ENCODE measurements at places on chromosomes 13 and 19.
A peak's percentile ranks its signal among the peaks of the same experiment; 100 is the strongest.

- DNase-seq = peak; percentile 49
These were observed 68.6 kb downstream of the NDFIP2 start for GRCh38 chr13:79549355-79550106.

- DNase-seq = no peak
These were observed 165.9 kb downstream of the NDFIP2 start for GRCh38 chr13:79646880-79647279.

- no peak for DNase-seq
These were observed 527 bp upstream of the EMC10 start for GRCh38 chr19:50475736-50476223.

DNA sequence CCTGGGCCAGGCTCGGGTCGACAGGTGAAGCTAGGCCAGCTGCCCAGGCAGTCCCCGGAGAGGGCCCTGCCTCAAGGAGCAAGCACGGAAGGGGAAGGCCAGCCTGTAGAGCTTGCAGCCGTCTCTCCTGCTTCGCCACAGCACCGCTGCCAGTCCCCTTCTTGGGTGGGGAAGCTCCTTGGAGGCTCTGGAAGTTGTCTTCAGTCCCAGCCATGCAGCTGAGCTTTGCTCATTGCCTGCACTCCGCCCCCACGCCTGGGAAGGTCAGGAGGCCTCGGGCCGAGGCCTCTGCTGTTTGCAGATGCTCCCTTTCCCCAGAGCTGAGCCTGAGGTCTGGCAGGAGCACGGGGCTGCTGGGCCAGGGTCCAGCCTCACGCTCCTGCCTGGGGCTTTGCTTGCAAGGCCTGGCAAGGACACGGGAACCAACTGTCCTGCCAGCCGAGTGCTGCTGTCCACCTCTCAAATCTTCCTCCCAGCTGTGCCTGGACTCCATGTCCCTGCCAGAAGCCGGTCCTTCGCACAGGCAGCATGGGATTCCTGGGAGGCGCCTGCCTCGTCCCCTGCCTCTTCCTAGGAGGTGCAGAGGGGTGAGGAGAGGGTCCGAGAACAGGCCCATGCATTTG lies 13.3 kb downstream of the PLEKHF1 start:
- DNase-seq = no peak

DNA sequence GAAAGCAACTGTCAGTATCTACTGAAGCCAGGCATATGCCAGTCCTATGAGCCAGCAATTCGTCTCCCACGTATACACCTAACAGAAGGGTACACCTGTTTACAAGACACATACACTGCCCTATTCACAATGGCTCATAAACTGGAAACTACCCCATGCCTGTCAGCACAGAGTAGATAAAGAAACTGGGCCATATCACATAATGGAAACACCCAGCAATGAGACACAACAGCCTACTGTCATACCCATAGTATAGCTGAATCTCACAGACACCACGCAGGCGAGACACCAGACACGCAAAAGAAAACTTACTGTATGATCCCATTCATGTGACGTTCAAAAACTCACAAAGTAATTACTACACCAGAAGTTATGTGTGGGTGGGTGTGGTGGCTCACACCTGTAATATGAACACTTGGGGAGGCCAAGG lies 15.7 kb downstream of the NOSIP start:
- DNase-seq = no peak

GRCh38 chr19:17553256-17553655 lies 2.2 kb upstream of the COLGALT1 start:
- peak; percentile 84 for DNase-seq

- DNase-seq = peak; percentile 1
These were observed 394.2 kb downstream of the FGF9 start for GRCh38 chr13:22064854-22065620.

DNA sequence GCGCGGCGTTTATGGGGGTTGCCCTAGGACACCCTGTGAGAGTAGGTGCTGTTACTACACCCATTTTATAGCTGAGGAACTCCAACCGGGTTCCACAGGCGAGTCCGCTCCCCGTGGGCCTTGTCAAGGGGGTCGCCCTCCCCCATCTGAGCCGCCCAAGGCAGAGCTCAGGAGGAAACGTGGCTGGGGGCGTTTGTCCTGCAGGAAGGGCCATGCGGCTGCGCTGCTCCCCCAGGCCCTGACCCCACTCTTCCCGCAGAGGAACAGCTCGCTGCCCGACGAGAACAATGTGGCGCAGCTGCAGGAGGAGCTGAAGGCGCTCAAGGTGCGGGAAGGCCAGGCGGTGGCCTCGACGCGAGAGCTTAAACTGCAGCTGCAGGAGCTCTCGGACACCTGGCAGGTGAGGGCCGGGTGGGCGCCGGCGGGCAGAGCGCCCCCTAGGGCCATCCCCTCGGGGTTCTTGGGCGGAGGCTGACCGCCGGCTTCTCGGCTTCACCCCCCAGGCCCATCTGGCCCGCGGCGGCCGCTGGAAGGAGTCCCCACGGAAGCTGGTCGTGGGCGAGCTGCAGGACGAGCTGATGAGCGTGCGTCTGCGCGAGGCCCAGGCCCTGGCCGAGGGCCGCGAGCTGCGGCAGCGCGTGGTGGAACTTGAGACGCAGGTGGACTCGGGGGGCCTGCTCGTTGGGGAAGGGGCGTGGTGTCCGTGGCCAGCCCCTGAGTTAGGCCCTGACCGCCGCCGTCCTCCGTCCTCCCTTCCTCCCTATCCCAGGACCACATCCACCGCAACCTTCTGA lies 12.4 kb downstream of the PRR36 start:
- DNase-seq = no peak

- DNase-seq = no peak
These were observed 10.7 kb upstream of the FEM1A start for GRCh38 chr19:4780860-4781259.

DNA sequence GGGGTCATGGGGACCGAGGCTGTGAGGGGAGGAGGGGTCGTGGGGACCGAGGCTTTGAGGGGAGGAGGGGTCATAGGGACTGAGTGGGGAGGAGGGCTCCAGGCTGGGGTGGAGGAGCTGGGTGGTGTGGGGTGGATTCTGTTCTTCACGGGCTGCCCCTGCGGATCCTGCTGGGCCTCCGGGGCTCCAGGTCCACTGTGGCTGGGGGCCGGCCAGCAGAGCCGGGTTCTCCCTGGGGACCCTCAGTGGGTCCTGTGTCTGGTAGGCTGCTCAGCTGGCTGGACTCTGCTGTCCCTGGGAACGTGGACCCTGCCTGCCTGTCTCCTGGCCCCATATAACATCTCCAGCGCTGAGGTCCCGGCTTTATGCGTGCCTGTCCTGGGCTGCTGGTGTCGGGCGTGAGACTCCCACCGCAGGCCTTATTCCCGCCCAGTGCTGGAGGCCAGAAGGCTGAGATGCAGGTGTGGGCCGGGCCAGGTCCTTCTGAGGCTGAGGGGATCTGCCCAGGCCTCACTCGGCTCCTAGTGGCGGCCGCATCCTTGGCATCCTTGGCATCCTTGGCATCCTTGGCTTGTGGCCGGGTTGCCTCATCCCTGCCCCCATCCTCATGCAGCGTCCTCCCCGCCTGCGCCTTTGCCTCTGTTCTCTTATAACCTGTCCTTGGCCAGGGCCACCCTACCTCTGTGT lies 19.8 kb upstream of the GNA15 start:
- peak; percentile 69 for DNase-seq

- DNase-seq = no peak
These were observed 29.7 kb downstream of the GPX4 start for GRCh38 chr19:1133471-1133929.

GRCh38 chr13:108656742-108657141 lies 27.3 kb downstream of the MYO16 start:
- no peak for DNase-seq

GRCh38 chr13:106275446-106276032 lies 259.9 kb downstream of the EFNB2 start:
- DNase-seq = no peak

GRCh38 chr13:30572859-30573275 lies 44.9 kb upstream of the USPL1 start:
- peak; percentile 58 for DNase-seq

DNA sequence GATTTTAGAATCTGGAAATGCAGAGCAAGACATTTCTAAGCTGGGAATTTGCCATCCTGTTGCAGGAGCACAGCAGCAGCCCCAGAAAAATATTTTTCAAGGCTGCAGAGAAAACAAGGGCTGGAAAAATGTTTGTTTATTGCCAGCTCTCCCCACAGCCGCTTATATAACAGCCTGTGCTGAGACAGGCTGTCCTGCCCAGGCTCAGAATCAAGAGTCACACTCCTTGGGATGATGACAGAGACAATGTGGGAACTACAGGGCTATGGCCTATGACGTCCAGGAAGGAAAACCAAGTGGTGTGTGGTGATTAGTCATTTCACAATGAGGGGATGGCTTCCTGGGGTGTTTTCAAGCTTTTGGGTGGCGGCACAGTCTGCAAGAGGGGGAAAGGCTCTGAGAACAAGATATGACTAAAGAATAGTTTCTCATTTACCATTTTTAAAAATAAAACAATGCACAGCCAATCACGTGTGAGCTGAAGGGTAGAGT lies 136.3 kb upstream of the SERP2 start:
- peak; percentile 94 for DNase-seq

GRCh38 chr19:50626011-50626410 lies 13.7 kb downstream of the SYT3 start:
- no peak for DNase-seq

DNA sequence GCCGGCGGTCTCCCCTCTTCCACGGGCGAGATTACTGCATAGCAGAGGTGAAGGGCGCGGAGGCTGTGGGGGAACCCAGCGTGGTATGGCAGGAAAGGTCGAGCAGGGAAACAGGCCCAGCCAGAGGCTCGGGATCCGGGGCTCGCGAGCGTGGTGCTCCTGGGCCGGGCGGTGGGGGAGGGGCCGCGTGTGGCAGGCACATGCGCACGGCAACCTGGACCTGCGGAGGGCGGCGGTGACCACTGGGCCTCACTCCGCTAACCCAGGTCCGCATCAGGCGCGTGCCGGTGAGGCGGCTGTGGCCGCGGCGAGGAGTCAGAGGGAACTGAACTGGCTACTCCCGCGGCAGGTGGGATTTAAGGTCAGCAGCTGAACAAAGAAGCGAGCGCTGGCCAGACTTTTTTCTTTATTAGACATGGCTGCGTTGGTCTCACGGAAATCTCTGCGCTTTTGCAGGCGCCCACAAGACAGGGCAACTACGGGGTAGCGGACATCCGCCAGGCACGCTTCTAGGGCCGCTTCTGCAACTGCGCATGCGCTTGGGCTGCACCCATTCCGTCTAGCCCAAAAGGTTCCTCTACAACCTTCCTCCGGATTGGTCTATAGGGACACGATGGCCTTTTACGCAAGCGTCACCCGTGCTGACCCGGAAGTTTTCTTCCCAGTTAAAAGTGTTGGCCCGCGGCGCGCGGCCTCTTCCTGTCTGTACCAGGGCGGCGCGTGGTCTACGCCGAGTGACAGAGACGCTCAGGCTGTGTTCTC lies at the start of gene RPS5:
Gene RPS5, plus strand, starts transcription at position 694 of the 762 bp plus-strand sequence. CDS start 869 bp downstream, outside the sequence.
- peak; percentile 99 for DNase-seq

GRCh38 chr19:47039239-47039874 lies 9.1 kb downstream of the TMEM160 start:
- DNase-seq = no peak

GRCh38 chr13:106917673-106918556 lies 350.0 kb upstream of the ARGLU1 start:
- peak; percentile 73 for DNase-seq

GRCh38 chr19:19211499-19212420 lies at the start of gene NCAN:
Gene NCAN (plus strand): TSS chr19:19211958. CDS start chr19:19216954, 4,996 bp downstream.
- no peak for DNase-seq

GRCh38 chr19:3357992-3358688 lies 8.2 kb upstream of the NFIC start:
- no peak for DNase-seq

GRCh38 chr13:49450105-49450819 lies 6.2 kb downstream of the SETDB2 start:
- no peak for DNase-seq

- no peak for DNase-seq
These were observed 94.2 kb downstream of the ZNF737 start for GRCh38 chr19:20471431-20471830.

DNA sequence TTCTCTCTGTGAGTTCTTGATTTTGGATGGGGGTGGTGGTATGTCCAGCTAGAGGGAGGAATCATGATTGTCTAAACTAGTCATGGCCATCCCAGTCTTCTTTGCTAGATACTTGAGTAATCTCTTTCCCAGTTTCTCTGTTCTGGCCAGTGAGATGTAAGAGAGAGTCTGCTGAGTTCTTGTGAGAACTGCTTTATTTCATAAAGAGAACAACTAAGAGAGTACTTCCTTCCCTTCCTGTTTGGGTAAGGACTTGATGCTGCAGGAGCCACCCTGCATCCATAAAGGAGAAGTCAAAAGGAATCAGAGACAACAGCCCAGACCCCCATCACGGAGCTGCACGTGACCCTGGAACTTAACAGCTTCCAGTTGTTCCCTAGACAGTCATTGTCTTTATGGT lies 3.0 kb upstream of the RASL11A start:
- no peak for DNase-seq

- DNase-seq = no peak
These were observed 7.6 kb downstream of the ALOX5AP start for GRCh38 chr13:30742901-30743300.

DNA sequence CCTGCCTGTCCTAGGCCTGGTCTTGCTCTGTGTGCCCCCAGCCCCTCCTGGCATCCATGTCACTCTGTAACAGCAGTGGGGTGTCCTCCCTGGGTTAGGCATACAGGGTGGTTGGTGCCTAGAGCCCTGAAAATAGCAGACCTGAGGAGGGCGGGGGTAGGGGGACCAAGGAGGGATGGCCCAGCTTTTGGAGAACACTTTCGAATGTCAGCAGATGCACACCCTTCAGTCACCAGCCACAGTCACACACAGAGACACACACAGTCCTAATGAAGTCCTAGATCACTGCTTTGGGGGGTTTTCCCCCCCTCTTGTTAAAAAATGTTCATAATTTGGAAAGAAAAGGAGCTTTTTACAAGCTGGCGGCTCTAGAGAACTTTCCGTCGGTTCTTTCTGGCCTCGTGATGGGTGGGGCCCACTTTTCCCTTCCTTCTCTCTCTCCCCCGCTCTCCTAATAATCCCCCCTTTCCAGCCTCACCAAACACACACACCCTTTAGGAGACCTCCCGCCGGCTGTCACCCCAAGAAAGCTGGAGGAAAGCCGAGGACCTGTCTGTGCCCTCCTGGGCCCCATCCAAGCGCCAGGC lies 47.9 kb downstream of the LYL1 start:
- DNase-seq = no peak

DNA sequence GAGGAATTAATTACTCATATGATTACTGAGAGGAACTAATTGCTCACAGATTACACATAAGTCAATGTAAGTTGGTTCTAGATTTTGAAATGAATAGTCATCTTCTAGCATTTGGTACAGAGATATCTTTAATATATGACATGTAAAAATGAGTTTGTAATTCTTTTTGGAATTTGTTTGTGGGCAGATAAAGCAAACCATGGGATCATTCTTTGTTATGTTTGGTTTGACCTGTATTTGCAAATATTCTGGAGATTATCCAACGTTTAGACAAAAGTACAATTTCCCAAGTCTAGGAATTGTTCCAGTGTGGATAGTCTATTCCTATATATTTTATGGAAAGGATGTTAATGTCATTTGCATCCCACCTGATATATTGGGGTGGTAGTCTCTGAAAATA lies 309.6 kb upstream of the EDNRB start:
- no peak for DNase-seq

- no peak for DNase-seq
These were observed 74.0 kb downstream of the CEBPG start for GRCh38 chr19:33447336-33448158.

All from fibroblast of skin of back (primary cell).